Cardiac muscle cell (in vitro differentiated cells and primary cell): ENCODE measurements at places on chromosomes 12 and 14. TPM values are rescaled to one million over a fixed set of nuclear protein-coding genes. Genes with fewer than 3 reads are reported as not detected.

Gene TMCC3
- 0.79 and 1.0 TPM in 2 replicates for polyA plus RNA-seq

Gene LRP1
- 28.3 and 28.5 TPM in 2 replicates for polyA plus RNA-seq

Gene SIX4
- 3.4 and 4.2 TPM in 2 replicates for polyA plus RNA-seq

Gene BCL11B
- polyA plus RNA-seq = 0.04 and 0.57 TPM in 2 replicates

Gene OLR1
- polyA plus RNA-seq = 0.28 TPM in 1 of 2 replicates, not detected in the other

Gene SLC17A8
- polyA plus RNA-seq = not detected in 2 replicates

Gene FGF6
- not detected in 2 replicates for polyA plus RNA-seq

Gene LMO3
- 12.2 and 37.6 TPM in 2 replicates for polyA plus RNA-seq
